ENCODE measurements at places on chromosomes 12 and 14.

DNA sequence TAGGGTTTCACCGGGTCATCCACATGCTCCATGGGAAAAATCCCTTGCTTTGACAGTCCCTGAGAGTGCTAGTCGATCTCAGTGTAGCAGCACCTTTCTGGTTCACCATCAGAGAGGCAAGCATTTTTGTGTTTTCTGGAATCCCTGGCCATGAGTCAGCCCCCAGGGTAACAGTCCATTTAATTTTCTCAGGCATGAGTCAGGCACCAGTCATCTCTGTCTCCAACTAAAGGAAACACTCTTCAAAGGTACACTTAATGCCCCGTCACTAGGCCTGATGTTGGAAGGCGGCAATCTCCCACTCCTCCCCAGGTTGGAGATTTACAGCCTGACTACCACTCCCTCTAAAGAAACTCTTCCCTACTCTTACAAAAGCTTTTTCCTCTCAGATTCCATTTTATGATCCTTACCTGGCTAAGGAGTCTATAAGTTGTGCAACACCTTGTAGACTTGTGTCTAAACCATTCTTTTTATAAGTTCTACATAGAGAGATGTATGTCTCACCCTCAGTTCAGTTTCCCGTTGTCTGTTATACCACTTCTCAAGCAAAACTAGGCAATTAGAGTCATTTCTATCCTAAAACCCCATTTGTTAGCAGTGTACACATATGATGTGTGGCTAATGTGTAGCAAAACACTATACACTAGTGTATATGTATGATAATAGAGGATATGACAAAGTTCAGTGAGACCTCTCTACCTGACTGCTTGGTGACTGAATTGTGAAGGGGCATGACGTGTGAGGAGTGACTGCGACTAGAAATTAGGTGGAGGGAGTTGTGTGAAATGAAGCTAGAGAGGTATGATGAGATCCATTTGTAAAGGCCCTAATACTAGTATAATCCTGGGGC is 24.6 kb downstream of the TMEM19 start:
- DNase-seq: no peak

DNA sequence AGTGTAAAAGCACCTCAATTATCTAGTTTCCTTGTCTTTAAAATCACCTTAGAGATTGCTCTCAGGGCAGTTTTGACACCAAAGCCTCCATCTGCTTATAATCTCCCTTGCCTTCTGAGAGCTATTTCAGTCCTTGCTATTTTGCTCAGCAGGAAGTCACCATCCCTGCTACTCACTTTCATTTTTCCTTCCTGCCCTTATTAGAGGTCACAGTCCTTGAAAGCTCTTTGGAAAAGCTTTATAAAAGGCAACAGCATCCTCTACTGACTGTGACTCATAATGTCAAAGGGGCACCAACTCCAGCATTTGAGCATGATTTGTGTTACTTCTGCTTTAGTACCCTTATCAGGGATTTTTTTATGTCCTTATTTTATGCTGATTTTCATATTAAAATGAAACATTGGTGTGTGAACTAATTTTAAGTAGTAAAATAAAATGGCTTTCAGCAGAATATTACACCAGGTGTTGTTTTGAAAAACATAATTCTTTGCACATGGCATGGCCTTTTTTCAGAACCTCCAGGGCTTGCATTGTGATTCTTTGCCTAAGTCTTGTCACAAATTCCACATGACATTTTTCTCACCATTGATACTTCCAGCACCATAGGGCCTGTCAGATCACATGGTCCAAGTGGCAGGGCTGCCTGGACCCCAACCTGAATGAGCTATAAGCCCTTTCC is 213.0 kb downstream of the ADAMTS20 start:
- no peak for DNase-seq

DNA sequence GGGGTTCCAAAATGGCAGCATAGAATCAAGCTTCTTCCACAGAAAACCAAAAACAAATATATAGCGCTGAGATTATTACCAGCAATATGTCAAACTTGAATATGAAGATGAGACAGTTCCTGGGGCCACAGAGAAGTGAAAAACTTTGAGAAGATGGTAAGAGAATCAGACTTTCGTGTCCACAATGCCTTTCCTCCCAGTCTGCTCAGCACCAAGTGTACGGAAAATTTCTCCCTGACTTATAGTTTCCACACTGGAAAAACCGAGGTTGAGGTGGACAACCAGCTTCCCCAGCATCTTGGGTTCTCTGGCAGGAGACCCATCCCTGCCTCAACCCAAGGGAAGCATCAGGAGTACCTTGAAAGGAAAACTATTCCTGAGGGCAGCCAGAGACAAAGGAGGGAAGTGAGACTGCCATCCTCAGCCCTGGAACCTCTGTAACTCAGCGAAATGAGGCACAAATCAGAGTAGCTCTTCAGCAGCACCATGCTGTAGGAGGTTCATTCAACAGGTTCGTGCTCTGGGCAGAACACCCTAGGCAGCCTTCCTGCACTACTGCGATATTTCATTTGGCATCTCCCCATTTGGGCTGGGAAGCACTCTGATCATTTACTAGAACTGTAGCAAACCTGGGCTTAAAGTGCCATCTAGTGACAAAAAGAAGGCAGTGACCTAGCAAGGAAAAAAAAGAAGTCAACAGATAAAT is 52.4 kb upstream of the CAPRIN2 start:
- DNase-seq: no peak

GRCh38 chr12:113471619-113472171 is at the start of gene LHX5:
Gene LHX5, minus strand, starts transcription at chr12:113471871. Its CDS starts 373 bp downstream, at chr12:113471498.
- DNase-seq: no peak

- no peak for DNase-seq
Observed at GRCh38 chr14:101408077-101408831, 153.0 kb upstream of the DIO3 start.

DNA sequence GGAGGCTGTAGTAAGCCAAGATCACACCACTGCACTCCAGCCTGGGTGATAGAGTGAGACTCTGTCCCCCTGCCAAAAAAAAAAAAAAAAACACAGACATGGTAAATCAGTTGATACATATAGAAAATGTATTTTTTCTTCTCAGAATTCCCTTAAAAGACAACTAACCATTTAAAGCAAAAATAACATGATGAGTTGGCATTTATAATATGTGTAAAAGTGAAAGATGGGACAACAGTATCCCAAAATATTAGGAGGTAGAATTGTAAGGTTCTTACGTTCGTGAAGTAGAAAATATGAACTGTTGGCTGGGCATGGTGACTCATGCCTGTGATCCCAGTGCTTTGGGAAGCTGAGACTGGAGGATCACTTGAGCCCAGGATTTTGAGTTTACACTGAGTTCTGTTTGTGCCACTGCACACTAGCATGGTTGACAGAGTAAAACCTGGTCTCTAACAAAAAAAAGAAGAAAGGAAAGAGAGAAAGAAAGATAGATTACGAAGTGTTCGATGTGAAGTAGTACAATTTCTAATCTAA is 296.7 kb downstream of the FBXL14 start:
- DNase-seq: no peak

GRCh38 chr14:100680439-100681051 is 46.1 kb upstream of the DLK1 start:
- no peak for DNase-seq

DNA sequence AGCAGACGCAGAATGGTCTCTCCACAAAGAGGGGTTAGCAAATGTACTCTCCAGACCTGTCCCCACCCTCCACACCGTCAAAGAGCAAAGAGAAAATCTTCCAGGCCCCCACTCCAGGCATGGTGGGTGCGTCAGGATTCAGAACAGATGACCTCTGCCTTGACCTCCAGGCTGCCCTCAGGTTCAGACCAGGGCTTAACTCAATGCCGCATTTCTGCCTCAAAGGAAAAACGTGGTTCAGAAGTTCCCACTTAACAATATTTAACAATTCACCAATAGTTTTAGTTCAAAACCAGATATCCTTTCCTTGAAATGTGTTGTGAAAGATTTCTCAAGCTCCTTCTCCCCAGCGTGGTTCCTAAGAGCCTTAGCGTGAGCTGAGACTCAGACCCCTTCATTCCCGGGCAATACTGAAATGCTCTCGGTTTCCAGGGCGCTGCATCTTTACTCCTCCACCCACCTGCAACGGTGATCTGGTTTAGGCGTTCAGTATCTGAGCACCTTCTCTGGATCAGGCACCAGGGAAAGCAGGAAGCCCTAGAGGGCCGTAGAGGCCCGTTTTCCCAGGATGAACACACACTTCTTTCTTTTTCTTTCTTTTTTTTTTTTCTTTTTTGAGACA is 22.9 kb downstream of the HSP90AA1 start:
- DNase-seq: no peak

- no peak for DNase-seq
Observed at GRCh38 chr12:106897082-106897481, 58.6 kb upstream of the TMEM263 start.

DNA sequence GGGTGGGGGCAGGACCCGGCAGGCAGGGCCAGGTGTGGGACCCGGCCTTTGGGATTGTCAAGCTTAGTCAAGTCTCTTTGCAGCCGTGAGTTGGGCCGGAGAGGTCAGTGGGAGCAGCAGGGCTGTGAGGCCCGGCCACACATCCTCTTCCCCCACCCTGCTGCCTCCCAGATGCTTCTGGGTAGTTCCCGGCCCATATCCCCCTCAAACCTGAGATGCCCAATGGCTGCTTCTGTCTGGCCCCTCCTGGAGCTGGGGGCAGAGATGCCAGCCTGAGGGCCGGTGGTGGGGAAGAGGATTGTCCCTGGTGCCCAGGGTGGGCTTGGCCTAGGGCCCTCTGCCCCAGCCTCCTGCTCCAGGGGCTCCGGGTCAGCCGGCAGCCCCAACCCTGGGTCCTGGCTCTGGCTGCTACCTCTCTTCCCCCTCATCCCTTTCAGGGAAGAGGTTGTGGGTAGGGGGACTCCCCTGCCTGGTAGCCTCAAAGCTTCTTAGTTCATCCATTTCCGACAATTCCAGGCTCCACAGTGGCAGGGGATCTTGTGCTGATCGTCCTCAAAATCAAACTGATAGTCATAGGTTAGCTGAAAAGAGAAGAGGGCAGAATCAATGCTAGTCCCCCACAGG is 2.8 kb upstream of the PRKAG1 start:
- no peak for DNase-seq

- DNase-seq: peak; percentile 90
Observed at GRCh38 chr12:121209624-121210572, at the start of gene P2RX4. Gene P2RX4, plus strand, starts transcription at chr12:121210129. Its CDS starts 36 bp downstream, at chr12:121210165.

DNA sequence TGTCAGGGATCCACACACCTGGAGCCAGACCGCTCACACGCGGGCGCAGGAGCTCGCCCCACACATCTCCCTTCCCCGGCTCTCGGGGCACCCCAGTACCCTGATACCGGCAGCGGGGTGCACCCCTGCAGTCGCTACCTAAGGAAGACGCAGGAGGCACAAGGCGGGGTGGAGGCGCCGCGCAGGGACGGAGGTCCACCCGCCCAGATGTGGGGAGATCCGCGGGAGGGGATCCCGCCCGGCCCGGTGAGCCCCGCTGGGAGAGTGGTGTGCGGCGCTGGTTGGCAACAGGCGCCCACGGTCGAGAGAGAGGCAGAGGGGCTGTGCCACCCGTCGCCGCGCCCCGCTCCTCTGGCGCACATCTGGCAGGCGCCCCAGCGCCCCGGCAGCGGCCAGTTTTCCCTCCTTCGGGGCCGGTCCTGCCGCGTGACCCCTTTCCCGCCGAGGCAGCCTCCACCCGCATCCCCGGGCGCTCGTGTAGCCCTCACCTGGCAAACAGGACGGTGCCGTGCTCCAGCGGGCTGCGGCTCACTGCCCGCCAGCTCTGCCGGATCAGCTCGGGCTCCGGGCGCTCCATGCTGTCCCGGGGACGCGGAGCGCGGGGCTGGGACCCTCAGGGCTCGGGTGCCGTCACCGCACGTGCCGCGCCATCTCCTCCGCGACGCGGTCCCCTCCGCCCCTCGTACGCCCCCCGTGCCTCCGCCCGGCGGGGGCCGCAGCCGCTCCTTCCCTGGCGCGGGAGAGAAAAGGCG is 469 bp downstream of the NGB start:
- DNase-seq: no peak

GRCh38 chr12:66187036-66187435 is 2.0 kb upstream of the IRAK3 start:
- DNase-seq: no peak

- DNase-seq: no peak
Observed at GRCh38 chr12:113340061-113340460, 5.2 kb upstream of the SLC8B1 start.

GRCh38 chr12:49673446-49674317 is 33.5 kb downstream of the FMNL3 start:
- no peak for DNase-seq

- DNase-seq: no peak
Observed at GRCh38 chr12:53733807-53734200, 6.6 kb upstream of the CALCOCO1 start.

GRCh38 chr14:71300566-71301330 is 393.5 kb downstream of the PCNX1 start:
- DNase-seq: no peak

DNA sequence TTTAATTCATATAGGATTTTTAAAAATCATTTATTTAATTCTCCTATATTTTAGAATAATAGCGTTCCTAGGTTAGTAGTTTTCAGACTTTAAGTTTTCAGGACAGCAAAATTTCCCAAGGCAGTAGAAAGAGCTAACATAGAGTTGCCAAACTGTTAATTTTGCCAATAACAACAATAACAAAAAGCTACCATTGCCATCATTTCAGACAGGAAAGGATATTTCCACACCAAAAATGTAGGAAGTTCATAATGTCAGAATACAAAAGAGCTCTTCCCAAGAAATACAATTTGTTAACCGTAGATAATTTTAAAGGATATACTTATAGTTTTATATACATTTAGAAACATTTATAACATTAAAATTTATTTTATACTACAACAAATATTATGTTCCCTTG is 81.4 kb upstream of the EEA1 start:
- no peak for DNase-seq

DNA sequence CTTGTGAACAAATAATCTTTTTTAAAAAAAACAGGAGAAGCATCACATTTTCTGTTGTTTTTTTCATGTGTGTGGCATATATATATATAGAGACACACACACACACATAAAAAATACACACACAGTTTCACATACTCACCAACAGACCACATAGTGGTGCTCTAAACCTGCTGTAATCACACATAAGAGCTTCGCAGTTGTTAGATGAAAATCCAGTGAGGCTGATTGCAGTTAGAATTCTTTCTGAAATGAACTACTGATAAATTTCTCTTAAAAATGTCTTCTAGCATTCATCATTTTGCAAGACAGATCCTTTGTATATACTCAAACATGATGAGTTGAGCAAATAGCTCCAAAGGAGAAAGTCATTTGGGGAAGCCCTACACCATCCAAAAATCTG is 434.3 kb upstream of the STXBP6 start:
- DNase-seq: no peak

Measured in GM19239 (cell line).